Hindlimb muscle (tissue), 1 donor: ENCODE measurements at places on chromosomes 7 and 10. TPM values are rescaled to one million over a fixed set of nuclear protein-coding genes. Genes with fewer than 3 reads are reported as not detected.

DNA sequence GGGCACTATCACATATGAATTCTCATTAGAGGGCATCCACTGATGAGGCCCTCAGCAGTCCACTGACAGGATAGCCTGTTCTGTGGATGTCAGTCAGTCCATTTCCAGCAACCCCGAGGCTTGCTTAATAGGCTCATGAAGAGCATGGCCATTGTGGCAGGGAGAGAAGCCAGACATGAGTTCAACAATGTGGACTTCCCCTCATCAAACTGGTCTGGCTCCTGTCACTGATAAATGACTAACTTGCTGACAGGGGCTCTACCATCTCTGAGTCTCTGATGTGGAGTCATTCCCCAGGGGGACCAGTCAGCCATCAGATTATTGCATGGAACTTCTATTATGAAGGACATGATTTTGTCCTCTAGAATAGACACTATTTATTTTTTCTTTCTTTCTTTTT, 19.8 kb upstream of the TRIL start:
- DNase-seq: no peak

DNA sequence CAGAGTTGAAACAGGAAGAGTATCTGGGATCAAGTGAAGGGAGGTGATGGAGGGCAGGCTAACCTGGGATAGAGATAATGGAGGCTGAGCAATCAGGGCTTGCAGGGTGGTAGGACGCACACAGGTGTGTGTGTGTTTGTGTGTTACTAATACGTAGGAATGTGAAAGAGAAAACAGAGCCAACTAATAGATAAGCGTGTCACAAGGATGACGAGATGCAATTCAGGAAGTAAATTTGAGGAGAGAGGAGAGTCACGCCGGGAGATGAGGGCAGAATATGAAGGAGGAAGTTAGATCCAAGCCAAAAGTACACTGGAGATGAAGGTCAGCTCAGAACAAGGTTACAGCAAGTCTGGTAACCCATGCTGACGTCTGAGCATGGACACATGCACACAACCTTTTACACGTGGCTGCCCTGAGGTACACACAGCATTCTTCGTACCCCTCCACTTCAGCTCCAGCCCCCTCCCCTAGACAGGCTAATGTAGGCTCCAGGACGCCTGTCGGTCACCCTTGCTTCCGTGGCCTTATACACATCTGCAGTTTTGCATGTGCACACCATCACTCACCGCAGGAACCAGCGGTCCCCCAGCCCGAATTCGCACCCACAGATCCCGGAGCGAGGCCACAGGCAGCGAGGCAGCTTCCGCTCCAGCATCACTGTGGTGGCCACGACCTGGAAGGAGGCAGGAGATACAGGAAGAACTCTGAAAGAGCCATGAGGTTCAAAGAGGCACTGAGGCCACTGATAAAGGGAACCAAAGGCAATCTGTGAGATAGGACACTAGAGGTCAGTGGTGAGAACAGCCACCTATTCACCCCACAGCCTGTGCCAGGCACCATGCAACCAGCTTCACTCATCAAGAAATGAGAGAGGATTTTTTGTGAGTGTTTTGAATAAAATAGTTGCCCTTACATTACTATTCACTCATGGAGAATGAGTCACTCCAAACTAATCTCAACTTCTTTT, 23.7 kb upstream of the TRPV6 start:
- no peak for DNase-seq

- no peak for DNase-seq
These were observed 155.8 kb upstream of the HABP2 start for GRCh38 chr10:113397047-113397446.

Gene PPP1R17
- not detected for polyA plus RNA-seq

DNA sequence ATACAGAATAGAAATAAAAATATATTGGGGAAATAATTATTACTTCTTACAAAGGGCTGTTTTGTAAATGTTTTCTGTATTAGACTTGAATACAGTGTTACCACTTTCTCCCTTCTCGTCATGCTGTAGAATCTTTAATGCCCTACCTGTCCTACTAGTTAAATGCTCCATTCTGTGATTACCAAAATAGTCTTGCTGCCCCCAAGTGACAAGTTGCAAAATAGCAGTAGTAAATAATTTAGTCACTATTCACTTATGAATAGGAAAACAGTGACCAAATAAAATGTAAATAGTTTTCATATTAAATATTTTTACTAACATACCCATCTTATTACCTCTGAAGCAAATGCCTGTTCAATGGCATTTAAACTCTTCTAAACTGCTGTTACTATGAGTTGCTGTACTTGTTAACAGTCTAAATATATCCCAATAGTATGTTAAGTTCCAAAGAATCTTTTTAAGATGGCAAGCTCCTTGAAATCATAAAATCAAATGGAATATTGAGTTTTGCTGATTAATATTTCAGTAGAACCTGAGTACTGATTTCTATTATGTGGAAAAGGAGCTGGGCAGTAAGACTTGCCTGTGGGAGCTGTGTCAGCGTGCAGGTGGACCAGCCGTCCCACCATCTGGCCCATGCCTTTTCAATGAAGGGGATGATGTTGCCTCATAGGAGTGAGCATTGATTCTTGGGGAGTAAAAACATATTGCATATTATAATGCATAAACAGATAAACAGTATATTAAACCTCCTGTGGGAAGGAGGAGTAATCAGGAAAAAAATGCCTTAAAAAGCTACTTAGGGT, 18.1 kb upstream of the OIT3 start:
- DNase-seq: peak; percentile 26

Gene OLAH
- polyA plus RNA-seq: not detected

Gene PCDH15
- polyA plus RNA-seq: 1.0 TPM

DNA sequence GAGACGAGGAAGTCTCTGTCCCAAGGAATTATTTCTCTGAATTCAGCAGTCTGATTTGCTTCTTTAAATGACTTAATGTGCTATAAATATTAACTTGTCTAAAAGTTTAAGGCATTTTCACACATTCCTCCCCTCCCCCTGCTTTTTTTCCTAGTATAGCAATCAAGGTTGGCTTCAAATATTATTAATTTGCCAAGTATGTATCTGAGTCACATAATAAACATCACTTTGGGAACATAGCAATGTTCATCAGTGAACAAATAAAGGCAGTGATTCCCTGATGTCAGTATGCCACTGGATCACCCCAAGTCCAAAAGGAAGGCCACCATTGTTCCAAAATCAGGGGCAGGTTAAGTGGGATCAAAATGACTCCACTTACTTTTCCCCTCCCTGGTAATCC, 40.5 kb downstream of the PDE6C start:
- no peak for DNase-seq

DNA sequence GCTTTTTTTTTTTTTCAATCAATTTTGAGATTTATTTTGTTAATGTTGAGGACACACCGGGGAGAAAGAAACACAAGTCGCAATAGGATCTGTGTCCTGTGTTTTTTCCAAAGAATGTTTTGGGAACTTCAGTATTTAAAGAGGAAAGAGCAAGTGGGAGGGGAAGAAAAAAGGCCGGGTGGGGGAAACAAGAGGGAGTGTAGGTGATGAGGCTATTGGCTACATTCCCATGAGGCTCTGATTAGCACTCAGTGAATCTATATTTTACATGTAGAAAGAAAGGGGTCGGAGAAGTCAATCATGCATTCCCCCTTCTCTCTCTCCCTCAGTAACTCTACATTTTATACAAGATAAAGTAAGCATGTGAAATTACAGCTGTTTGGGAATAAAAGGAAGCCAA, 4.1 kb downstream of the ZNF680 start:
- DNase-seq: no peak

GRCh38 chr7:37234334-37234733, 214.3 kb downstream of the ELMO1 start:
- no peak for DNase-seq

Gene OR6V1
- not detected for polyA plus RNA-seq

- no peak for DNase-seq
These were observed 2.2 kb downstream of the STN1 start for GRCh38 chr10:103915796-103916195.

- no peak for DNase-seq
These were observed 64.6 kb downstream of the GSAP start for GRCh38 chr7:77351539-77352004.

Gene OR2A12
- not detected for polyA plus RNA-seq

Gene ANKRD30A
- not detected for polyA plus RNA-seq

GRCh38 chr7:4103352-4104091, 578.6 kb upstream of the FOXK1 start:
- no peak for DNase-seq

Gene SPDYE2B
- polyA plus RNA-seq: 5.1 TPM

GRCh38 chr10:63976538-63976937, 455.3 kb downstream of the REEP3 start:
- peak; percentile 8 for DNase-seq

Gene INSYN2A
- polyA plus RNA-seq: 0.65 TPM

- no peak for DNase-seq
These were observed 58.0 kb downstream of the PRKAG2 start for GRCh38 chr7:151818674-151819519.

GRCh38 chr10:36421992-36422391, 703.4 kb upstream of the ANKRD30A start:
- peak; percentile 66 for DNase-seq

Gene FKBP6
- polyA plus RNA-seq: 0.12 TPM

Gene CALCR
- 11.0 TPM for polyA plus RNA-seq

Gene ACHE
- polyA plus RNA-seq: 82.8 TPM

GRCh38 chr10:105834261-105835059, 1193.4 kb downstream of the SORCS3 start:
- DNase-seq: no peak

Gene CYP3A5
- 1.0 TPM for polyA plus RNA-seq

GRCh38 chr10:24569330-24569796, 154.3 kb downstream of the ARHGAP21 start:
- no peak for DNase-seq

- DNase-seq: peak; percentile 19
These were observed 933 bp upstream of the RNF32 start for GRCh38 chr7:156639426-156640256.

Gene NPC1L1
- polyA plus RNA-seq: 0.08 TPM

Gene LRRD1
- 0.75 TPM for polyA plus RNA-seq

DNA sequence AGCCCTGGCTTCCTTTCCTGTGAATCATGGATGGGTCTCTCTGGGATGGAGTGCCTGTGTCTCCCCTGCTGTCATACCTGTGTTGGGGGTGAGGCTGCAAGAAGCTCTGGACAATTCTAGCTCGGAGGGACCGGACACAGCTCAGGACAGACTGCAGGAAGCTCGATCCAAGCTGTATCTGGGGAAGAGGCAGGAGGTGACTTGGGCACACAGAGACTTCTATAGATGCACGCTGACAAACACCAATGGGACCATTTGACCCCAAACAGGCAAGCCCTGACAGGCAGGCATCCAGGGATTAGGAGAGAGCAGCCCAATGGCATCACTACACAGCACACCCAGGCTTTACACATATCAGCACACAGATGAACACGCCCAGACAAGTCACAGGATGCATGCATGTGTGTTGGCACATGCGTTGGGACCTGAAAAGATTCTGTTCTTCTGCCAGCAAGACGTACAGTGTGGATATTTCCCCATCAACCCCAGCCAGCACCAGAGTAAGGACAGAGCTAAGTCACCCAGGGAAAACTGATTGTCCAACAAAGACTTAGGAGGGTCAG, 4.5 kb downstream of the LLCFC1 start:
- DNase-seq: no peak

Gene RALA
- 45.9 TPM for polyA plus RNA-seq
